ENCODE measurements at places on chromosomes 3 and 15.
A peak's percentile ranks its signal among the peaks of the same experiment; 100 is the strongest.

DNA sequence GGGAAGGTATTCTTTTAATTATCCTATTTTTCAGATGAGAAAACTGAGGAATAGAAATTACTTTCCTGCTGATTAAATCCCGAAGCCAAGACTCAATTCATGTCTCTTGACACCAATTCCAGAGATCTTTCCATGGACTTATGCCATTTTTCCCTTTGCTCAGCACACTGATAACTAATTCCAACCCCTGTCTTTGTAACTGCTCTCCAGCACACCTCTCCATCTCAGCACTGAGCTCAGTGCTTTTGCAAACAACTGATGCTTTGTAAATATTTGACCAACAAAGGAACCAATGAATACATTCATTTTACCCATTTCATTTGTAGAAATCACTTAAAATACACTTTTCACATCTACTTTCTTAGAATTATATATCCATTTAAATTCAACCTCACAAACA, 249.1 kb downstream of the IL5RA start:
- DNase-seq: no peak

GRCh38 chr15:81526029-81526428, 152.0 kb upstream of the TMC3 start:
- no peak for DNase-seq

DNA sequence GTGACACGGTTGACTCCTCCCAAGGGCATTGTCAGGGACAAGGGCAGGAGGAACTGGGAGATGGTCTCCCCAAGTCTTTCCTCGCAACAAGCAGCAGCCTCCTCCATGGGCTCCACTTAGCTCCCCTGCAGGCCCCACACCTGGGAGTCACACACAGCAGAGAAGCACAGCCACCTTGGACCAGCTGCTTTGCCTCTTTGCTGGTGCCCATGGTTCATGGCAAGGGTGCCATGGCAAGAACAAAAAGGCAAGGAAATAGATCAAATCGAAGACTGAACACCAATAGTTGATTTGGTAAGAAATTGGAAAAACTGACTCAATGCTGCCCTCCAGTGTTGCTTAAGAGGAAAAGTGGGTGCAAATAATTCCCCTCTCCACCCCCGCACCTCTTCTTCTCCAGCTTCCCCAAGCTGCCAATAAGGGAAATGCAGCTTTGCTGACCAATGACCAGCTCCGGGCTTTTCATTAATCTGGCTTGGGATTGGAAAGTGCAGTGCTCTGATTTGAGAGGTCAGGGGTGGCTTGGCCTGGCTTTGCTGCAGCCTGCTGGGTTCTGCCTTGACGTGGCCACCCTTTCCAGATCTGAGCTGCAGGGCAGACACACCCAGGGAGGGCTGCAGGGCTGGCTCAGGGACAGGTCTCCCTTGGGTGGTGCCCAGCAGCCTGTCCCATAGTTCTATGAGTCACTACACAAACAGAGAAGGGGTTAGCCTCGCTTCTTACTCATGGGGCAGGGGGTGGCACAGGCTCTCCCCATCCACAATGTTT, 162.0 kb downstream of the KLF13 start:
- peak; percentile 36 for DNase-seq

DNA sequence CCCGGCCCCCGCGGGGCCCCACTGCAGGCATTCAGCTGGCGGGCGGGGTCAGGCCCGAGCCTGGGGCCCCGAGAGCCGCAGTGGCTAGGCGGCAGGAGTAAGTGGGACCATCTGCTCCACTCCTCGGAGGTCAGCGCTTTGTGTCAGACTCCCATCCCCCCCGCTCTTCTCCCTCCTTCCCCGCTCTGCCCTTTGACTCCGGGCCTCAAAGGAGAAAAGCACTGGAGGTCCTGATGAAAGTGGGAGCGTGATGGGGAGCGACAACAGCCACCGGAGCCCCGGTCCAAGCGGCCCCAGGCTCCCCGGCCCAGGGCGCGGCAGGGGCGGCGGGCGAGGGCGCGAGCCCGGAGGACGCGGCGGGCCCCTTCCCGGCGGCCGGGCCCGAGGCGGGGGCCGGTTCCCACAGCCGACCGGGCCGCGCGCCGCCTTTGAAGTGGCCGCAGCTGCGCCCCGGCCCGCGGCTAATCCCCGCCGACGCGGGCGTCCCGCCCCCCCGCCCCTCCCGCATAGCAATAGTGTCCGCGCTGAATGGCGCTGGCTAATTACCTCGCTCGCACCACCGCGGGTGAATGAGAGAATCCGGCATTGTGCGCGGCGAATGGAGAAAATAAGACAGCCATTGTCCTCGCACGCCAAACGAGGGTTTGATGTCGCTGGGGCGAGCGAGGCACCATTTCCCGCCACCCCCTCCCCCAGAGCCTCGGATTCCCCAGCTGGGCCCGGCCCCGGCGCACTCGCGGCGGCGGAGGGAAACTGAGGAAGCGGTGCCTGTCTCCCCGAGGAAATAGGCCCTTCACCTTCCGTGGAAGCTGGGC, 22.4 kb downstream of the IGDCC3 start:
- no peak for DNase-seq

DNA sequence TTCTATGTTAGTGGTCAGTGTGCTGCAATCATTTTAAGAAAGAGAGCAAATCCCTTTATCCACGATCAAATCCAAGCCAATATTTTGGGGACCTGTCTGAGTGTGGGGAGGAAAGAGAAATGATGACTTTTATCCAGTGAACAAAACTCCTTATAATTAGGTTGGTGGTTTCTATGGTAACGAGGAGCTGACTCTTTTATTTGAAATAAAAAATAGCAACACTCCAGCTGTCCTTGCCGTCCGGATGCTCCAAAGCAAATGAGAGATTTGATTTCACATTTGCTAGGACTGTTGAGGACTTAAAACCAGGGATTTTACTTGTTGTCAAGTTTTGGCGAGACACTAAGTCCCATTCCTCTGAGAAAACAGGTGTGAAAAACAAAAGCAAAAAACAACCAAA, 154.0 kb upstream of the PRICKLE2 start:
- DNase-seq: no peak

DNA sequence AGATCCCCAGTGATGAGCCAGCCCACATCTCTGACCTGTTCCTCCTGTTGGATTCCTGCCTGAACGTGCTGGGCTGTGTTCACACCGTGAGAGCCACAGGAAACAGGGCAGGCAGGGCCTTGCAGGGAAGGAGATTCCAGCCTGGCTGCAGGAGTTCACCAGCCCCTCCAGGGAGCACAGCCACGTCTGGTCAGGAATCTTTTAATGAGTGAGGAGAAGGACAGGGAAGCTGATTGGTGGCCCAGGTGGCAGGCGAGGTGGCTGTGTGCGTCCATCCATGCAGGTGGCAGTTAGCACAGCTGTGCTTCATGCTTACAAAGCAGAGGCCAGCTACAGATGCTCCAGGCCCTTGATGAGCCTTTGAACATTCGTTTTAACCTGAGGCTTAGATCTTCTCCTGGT, 10.5 kb downstream of the LRRK1 start:
- DNase-seq: no peak

DNA sequence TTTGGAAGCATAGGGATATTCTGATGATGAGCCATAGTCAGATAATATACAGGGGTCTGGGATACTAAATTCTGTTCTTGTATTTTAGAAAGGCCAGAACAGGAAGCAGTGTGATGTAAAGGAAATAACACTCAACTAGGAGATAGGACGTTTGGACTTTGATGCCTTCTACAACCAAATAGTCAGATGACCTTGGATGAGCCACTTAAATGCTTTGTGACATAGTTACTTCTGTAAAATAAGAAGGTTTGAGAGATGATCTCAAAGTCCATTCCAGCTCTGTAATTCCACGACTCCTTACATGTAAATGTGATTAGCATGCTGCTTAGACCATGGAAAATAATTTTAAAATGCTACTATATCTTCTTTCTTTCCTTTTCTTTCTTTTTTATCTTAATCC, 29.5 kb upstream of the CCDC54 start:
- no peak for DNase-seq

GRCh38 chr3:170437696-170438407, 19.2 kb downstream of the CLDN11 start:
- no peak for DNase-seq

DNA sequence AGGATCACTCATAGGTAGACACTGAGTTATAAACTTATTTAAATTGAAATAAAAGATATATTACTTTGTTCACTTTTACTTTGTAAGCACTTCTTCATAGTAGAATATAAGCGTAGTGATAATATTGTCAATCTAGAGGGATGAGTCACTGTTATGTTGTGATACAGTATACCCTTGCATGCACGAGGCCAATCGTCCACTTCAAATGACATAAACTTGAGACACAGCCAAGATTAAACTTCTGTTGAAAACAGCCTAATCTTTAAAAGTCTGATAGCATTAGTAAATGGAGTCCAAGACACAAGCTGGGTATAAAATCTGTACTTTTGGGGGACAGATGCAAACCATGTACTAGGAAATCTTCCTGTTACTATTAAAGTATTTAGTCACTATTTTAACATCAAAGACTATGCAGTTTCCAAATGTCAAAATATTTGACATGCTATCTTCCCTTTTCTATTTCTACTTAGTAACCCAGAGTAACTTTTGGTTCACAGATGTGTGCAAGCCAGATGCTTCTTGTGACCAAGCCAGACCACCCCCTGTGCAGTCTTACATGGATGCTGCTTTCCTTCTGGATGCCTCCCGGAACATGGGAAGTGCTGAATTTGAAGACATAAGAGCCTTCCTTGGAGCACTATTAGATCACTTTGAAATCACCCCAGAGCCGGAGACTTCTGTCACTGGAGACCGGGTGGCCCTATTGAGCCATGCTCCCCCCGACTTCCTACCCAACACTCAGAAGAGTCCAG, 85.3 kb downstream of the PIK3R4 start:
- no peak for DNase-seq

- DNase-seq: no peak
Measured at GRCh38 chr3:40843851-40844548, 319.2 kb downstream of the ZNF621 start.
